HT1080 (cell line): ENCODE measurements at places on chromosomes 16 and 17. TPM values are rescaled to one million over a fixed set of nuclear protein-coding genes. Genes with fewer than 3 reads are reported as not detected.

DNA sequence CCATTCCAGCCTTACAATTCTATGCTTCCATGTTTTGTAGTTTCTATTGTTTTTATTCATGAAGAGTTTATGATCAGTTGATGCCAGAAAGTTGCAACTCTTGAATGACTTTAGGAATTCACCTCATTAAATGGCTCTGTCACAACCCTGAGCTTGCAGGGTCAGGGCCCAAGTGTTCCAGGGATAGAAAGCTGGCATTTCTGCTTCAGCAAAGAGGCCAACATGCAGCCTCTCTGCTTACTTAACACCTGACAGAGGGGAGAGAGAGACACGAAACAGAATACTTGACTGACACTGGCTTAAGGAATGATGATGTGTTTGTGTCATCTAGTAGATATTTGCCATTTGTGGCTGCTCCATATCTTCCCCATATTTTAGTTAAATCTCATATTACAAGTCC is 328.1 kb downstream of the CA10 start:
- DNase-seq, result no peak

GRCh38 chr16:58318391-58318790 is 23.6 kb upstream of the PRSS54 start:
- DNase-seq, result no peak

GRCh38 chr17:21482189-21482865 is 106.2 kb downstream of the KCNJ12 start:
- no peak for DNase-seq

DNA sequence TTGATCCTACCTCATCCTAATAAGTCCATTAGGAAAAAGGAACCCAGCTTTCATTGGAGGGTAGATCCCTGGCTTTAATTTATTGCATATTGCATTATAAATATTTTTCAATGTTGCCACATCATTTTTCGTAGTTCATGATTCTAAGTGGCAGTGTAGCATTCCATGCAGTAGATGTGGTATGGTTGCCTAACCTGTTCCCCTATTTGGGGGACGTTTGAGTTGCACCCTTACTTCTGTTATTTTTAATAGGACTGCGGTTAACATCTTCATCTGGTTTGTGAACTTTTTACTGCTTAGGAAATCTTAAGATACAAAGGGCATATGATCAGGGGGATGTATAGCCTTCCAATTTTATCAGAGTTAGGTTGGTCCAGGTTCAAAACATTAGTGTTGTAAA is 5.4 kb downstream of the SCPEP1 start:
- DNase-seq, result no peak

DNA sequence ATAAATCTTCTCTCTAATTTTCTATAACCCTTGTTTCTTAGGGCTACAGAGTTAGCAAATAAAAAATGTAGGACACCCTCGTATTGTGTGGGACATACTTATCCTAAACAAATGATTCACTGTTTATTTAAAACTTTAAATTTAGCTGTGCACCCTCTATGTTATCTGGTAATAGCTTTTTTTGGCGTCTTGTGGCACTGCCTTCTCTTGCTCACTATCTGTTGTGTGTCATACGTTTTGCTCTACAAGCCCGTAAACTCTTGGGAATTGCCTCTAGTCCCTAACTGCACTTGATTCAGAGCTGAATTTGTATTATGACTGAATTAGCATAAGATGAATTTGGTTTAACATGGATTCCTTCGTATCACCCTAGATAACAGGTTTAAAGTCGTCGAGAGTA is 144.3 kb upstream of the MYOCD start:
- DNase-seq, result no peak

GRCh38 chr16:85192238-85193114 is 80.2 kb upstream of the CIBAR2 start:
- no peak for DNase-seq

- no peak for DNase-seq
Measured at GRCh38 chr17:11503308-11504035, 94.8 kb upstream of the DNAH9 start.

- no peak for DNase-seq
Measured at GRCh38 chr17:81018044-81018802, 16.7 kb upstream of the BAIAP2 start.

- DNase-seq, result no peak
Measured at GRCh38 chr16:54123766-54124165, 162.8 kb downstream of the IRX3 start.

CMTM2 gene
- total RNA-seq, result not detected in 2 replicates

SPN gene
- 4.1 TPM in 2 replicates for total RNA-seq

ABCA8 gene
- total RNA-seq, result not detected in 2 replicates

CSF3 gene
- not detected in 2 replicates for total RNA-seq

KRT27 gene
- not detected in 2 replicates for total RNA-seq
